ENCODE measurements at places on chromosomes 3 and 15.
A peak's percentile ranks its signal among the peaks of the same experiment; 100 is the strongest.

DNA sequence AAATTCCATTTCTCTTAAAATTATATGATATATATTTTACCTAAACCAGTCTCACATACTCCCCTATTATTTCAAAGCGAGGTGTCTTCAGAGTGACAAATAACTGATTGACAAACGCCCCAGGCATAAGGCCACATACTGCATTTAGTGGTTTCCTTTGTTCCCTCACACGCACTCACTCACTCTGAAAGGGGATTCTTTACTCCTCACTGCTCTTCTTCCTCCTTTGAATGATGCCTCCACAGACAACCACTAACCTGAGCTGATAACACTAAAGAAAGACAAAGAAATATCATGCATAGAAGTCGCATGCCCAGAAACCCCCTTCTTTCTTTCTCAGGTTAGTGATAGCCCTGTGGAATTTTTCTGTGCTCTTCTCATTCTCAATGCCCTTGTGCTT is 24.1 kb upstream of the BBX start:
- DNase-seq = no peak

- no peak for DNase-seq
These were observed 526.8 kb upstream of the TBL1XR1 start for GRCh38 chr3:177724020-177724638.

- DNase-seq = no peak
These were observed 105.3 kb downstream of the CD47 start for GRCh38 chr3:107985496-107985895.

GRCh38 chr15:66704019-66704802 is 2.2 kb downstream of the SMAD6 start:
- no peak for DNase-seq

- no peak for DNase-seq
These were observed 498 bp upstream of the ARNT2 start for GRCh38 chr15:80403712-80404056.

DNA sequence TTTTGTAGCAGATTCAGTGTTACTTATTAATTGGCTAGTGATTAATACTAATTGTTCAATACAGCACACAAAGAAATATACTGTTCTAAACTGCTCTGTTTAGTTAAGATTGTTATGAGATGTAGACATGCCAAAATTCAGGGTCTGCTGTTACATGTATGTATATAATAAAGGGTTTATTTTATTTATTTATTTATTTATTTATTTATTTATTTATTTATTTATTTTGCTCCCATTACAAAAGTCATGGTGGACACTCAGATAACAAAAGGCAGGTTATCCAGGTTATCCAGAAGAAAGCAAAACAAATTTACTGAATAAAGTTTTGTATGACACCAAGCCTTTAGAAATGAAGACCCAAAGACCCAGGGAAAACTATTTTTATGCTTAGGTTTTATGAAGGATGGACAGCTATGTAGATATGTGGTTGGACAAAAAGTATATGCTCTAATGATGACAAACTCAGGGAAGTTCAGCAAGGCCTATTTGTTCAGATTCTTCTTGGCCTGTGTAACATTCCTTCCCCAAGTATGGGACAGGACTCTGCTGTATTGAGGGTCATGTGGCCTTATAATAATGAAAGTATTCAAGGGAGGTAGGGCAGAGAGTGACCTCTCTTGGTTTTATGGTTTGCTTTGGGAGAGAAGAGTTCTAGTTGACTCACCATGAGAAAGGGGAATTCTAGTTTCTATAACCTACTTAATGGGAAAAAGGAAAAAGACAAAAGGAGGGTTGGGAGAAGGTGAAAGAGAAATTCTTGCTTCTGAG is 1056.8 kb downstream of the ROBO2 start:
- DNase-seq = no peak

DNA sequence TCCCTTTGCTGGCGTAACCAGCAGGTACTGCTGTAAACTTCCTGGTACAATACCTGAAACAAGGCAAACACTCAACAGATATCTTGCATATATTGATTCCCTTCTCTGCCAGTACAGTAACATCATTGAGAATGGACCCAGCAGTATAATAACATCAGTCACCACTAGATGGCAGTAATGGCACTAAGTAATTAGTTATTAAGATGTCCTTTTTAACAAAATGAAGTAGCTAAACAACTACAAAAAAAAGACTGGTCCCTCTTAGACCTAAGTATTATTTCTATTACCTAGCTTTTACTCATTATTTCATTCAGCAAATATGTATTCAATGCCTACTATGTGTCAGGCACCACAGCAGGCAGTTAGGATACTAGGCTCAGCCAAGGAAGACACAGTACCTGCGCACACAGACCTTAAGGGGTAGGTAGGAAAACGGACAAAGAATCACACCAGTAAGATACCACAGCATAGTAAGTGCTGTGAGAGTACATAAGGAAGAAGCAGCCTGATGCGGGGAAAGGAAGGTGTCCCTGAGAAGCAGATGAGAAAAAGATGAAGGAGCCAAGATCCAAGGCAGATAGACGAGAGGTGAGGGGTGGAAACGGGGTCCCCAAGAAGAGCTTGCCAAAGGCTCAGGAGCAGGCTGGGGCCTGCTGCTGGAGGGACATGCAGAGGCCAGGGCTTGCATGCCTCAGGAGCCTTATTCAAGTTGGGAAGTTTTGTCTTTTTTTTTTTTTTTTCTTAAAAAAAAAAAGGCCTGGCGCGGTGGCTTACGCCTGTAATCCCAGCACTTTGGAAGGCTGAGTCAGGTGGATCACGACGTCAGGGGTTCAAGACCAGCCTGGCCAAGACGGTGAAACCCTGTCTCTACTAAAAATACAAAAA is 102.7 kb upstream of the CHD2 start:
- no peak for DNase-seq

DNA sequence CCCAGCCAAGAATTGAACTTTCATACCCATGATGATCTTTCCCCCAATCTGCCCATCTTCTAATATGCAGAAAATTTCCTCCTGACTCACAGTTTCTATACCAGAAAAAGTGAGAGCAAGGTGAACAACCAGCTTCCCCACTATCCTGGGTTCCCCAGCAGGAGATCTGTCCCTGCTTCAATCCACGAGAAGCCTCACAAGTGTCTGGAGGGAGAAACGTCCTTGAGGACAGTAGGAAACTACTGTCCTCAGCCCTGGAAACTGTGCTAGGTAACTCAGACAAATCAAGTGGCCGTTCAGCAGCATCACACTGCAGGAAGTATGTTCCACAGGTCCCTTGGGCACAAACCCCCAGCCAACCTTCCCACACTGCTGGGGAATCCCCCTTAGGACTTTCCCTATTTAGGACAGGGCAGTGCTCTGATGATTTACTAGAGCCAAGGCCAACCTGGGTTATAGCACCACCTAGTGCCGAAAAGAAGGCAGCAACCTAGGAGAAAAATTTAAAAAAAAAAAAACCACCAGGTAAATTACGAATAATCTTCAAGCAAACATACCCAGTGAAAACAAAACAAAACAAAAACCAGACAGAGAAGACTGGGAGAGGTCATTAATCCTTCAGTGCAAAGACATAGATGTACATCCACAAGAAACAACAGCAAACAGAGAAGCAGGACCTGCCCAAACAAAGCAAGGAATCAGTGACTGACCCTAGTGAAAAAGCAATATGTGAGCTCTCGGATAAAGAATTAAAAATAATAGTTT is 36.0 kb downstream of the MORC1 start:
- DNase-seq = peak; percentile 43

DNA sequence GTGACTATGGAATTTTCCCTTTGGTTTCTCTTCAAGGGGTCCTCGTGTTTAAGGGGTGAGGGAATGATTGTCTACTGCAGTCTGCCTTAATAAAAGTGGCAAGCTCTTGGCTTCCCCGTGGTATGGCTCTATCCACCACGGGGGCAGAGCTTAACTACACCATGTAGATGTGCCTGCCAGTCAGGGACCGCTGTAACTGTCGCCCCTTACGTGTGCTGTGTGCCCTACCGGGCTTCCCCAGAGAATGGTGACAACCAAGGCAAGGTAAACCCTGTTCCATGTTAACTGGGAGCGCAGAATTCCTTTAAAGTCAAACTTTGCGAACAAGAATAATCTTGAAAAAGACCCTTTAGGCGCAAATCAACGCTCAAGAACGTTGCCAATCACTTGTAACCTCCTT is 966 bp upstream of the C3orf80 start:
- DNase-seq = no peak

DNA sequence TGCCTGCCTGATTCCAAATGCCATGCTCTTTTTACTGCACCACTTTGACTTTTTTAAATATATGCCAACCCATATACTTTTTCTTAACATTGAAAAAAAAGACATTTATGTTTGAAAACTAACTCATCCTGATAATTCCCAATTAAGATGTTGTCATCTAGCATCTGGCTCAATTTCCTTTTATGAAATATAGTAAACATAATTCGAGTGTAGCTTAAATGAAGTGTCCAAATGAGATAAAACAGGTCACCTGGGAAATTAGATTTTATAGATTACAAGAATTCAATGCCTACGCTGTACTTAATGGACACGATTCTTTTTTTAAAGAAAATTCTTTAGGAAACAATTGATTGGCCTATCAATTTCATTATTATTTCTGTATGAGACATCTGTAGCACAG is 2.8 kb downstream of the MDFIC2 start:
- no peak for DNase-seq

DNA sequence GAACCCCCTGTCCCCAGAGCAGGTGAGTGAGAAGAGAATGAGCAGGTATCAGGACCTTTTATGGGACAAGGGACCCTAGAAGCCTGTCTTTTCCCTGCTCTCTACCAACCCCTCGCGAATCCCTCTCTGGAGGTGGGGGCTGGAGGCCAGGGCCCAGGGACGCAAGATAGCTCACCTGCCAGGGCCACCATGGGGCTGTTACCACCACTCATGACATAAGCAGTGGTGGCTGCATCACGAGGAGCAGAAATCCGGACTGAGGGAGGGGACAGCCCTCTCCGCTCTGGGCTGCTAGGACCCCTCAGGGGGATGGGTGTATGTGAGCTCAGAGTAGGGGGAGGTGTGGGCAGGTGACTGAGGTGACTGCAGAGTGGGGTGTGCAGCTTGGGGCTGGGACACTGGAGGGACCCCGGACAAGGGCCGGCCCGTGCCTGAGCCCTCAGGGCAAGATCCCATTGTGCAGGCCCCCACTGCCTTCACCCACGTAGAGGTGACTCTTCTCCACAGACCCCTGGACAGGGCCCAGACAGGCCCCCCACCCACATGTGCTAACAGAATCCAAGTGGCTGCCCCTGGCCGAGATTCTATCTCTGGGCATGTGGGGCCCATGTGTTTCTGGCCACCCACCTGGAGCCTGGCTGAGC is 190.6 kb downstream of the TBC1D2B start:
- no peak for DNase-seq

- DNase-seq = no peak
These were observed 340.6 kb downstream of the PTPRG start for GRCh38 chr3:61901986-61902385.

GRCh38 chr15:88526247-88526879 is 20.1 kb downstream of the DET1 start:
- no peak for DNase-seq

GRCh38 chr15:45572617-45573016 is 14.6 kb upstream of the BLOC1S6 start:
- DNase-seq = no peak

DNA sequence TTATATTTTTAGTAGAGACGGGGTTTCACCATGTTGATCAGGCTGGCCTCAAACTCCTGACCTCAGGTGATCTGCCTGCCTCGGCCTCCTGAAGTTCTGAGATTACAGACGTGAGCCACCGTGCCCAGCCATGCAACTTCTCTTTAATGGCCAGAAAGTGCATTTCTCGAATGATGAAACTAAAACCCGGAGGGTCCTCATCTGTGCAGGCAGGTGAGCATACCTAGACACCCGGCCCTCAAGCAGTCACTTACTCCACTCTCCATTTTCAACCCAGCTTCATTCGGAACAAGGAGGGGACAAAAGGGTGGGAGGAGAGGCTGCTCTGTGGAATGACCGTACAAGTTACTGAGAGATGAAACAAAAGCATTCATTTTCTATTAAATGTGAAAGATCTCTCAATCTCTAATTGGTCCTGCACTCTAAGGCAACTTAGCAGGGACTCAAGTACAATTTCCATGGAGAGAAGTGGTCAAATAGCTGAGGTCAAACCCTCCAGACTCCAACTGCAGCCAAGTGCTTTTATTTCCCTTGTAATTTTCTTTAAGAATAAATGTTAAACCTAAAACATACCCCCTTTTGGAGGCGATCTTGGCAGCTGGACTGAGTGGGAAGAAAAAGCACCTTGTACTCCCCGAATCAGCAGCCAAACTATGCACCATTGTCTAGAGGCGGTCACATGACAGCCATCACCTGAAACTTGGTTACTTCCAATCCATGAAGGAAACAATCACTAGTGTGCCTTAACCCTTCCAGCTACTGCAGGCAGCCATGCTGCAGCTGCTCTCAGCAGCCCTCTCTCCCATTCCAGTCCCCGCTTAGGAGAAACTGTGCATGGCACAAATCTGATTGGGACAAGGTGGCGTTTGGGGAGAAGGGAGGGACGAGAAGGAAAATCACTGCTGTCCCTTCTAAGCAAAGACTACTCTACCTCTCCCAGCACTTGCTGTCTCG is 62.2 kb downstream of the VGLL4 start:
- no peak for DNase-seq

DNA sequence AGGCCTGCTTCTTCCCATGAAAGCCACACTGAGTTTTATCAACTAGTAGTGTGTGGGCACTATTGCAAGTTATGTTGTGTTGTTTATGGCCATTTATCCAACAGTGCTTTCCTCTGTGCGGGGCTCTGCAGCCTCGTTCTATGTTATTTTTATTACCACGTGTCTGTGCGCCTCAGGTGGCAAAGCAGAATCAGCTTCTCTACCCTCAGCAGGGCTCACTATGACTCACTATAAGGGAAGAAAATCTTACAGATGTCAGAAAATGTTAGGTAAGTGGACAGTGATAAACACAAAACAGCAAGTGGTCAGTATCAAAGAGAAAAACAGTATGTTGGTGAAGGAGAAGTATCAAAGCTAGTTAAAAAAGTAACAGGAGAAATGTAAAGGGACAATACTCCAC is 61.4 kb downstream of the MOBP start:
- DNase-seq = no peak

DNA sequence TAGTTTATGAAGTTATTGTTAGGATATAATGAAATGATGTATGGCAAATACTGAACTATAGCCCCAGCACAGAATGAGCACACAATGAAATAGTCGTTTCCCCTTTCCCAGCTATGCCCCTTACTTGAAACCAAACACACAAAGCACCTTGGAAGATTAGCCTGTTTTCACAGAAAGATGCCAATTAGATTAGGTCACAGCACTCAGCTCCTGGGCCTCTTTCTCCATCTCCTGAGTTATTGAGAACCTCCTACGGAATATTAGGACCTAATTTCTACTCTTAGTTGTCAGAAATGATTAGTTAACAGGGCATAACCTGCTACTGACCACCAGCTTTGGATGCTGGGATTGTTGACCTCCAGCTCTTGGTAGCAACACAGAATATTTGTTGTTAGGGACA is 269.4 kb upstream of the ROPN1 start:
- DNase-seq = no peak

All from Peyer's patch (tissue), 4 donors.